ENCODE measurements at places on chromosomes 11 and 22.
A peak's percentile ranks its signal among the peaks of the same experiment; 100 is the strongest.

GRCh38 chr22:44352378-44353035 is 39.8 kb upstream of the SHISAL1 start:
- DNase-seq: peak; percentile 63

DNA sequence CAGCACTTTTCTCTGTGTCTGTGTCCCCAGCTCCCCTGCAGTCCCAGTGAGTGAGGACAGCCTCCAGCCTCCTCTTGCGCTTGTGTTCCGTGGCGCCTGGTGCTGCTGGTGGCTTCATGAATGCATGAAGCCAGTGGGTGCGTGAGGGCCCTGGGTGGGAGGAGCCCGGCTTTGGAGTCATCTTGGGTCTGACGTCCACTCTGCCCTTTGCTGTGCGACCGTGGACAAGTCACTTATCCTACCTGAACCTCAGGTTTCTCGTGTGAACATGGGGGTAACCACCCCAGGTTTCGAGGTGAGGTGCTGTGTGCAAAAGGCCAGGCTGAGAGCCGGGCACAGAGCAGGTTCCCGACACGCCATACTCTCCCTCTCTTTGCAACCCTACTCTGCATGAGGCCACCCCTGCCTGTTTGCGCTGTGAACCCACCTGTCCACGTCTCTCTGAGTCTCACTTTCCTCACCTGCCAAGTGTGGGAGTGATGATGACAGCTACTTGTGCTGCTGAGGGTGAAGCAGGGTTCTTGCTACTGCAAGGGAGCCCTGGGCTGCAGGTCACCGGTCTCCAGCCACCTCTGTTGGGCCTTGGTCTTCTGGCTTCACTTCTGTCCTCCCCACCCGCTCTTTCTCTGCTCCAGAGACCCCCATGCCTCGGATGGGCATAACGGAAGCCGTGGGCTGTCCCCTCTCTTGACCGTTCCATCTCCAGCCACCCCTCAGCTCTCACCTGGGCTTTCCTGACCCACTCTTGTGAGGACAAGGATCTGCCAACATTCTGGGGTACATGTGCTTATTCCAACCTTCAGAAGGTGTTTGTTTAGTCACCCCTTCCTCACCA is 537.6 kb downstream of the TBC1D22A start:
- peak; percentile 76 for DNase-seq

- DNase-seq: no peak
Measured at GRCh38 chr11:12362857-12363256, 14.5 kb upstream of the PARVA start.

DNA sequence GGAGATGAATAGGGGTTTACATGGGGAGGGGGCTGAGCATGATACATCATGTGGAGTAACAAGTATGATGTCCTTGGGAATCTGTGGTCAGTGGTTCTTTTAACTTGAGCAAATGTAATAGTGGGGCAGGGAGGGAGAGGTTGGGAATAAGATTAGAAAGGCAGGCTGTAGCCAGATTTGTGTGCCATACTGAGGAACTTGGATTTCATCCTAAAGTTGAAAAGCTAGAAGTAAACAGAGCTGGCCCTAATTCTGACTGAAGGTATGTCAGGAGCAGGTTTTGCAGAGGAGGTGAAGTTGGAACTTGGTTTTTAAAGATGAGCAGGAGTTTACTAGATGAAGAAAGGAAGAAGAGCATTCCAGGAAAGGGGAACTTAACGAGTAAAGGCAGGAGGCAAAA is 108.3 kb upstream of the RRM1 start:
- DNase-seq: no peak

GRCh38 chr11:29214833-29215232 is 802.0 kb downstream of the KCNA4 start:
- no peak for DNase-seq

DNA sequence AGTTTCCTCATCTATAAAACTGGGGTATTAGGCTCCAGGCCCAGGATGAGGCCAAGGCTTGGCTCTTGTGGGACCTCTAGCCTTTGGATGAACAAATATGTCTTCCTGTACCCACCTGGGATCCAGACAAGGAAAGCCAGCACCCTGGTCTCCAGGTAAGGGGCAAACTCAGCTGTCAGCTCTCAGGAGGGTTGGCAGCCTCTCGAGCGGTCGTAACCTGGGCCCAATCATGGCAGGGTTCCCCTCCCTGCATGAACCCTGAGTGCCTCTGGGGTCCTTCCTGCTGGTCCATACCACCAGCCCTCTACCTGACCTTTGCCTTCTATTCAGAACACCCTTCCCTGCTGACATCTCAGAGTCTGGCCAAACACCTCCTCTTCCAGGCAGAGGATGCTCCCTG is 19.6 kb downstream of the SLC22A12 start:
- DNase-seq: peak; percentile 30

Measured in chondrocyte (in vitro differentiated cells).